ENCODE measurements at places on chromosomes 13 and 19.
A peak's percentile ranks its signal among the peaks of the same experiment; 100 is the strongest.

DNA sequence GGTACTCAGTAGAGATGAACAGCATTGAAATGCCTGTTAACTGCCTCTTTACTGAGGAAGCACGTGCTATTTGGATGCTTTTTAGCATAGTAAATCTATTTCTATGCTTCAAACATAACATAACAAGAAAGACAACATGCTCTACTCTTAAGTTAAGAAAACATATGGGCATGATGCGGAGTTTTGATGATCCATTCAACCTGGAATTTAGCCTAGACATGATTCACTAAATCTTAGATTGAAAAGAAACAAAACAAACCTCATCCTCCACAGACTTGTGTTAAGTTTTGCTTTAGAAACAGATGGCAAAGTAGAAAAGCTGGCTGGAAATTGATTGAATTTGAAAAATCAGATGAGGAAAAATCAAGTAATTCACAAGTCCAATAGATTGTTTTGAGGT is 593.8 kb downstream of the OLFM4 start:
- DNase-seq: no peak

- peak; percentile 70 for DNase-seq
These were observed 12.1 kb downstream of the PIN1 start for GRCh38 chr19:9847087-9847671.

GRCh38 chr19:39030854-39031367 is 1.4 kb downstream of the FBXO27 start:
- no peak for DNase-seq

GRCh38 chr19:49594993-49595818 is 4.2 kb downstream of the PRR12 start:
- no peak for DNase-seq

- peak; percentile 42 for DNase-seq
These were observed 38.4 kb downstream of the BRD4 start for GRCh38 chr19:15293781-15294491.

DNA sequence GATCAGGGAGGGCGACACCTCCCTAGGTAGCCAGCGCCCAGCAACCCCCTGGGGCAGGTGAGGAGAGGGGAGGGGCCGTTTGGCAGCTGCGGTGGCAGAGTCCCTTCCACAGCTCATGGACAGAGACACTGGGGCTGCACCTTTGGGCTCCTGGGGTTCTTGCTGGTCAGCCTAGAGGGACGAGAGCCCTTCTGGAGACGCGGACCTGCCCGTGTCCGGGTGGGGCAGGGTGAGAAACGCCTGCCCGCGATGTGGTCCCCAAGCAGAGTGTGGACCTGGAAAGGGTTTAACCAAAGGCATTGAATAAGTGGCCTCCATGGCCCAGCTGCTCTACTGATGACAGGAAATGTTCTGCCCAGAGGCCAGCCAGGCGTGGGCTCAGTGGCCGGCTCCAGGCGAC is 38.3 kb downstream of the ADPRHL1 start:
- DNase-seq: no peak

DNA sequence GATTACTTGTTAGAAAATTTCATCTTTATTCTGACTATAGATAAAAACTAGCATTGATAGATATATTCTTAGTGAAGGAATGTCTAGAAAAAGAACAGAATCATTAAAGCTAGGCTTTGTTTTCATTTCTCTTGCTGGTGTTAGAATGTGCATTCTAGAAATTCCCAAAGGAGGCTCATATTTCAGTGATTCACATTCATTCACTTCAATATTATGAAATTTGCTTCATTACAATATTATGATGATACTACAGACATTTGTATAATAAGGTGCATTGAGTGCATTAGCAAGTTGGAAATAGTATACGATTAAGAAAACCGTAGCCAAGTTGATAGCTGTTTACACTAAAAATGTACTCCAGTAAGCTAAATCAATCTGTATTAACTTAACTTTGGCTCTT is 70.7 kb upstream of the MYCBP2 start:
- DNase-seq: no peak

DNA sequence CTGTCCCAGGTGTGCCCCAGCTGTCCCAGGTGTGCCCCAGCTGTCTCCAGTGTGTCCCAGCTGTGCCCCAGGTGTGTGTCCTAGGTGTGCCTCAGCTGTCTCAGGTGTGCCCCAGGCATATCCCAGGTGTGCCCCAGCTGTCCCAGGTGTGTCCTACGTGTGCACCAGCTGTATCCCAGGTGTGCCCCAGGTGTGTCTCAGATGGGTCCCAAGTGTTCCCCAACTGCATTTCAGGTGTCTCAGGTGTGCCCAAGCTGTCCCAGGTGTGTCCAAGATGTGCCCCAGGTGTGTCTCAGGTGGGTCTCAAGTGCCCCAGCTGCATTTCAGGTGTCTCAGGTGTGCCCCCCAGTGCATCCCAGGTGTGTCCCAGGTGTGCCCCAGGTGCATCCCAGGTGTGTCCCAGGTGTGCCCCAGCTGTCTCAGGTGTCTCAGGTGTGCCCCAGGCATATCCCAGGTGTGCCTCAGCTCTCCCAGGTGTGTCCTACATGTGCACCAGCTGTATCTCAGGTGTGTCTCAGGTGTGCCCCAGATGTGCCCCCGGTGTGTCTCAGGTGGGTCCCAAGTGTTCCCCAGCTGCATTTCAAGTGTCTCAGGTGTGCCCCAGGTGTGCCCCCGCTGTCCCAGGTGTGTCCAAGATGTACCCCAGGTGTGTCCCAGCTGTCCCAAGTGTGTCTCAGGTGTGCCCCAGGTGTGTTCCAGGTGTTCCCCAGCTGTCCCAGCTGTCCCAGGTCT is 1.3 kb upstream of the GRK1 start:
- DNase-seq: no peak

DNA sequence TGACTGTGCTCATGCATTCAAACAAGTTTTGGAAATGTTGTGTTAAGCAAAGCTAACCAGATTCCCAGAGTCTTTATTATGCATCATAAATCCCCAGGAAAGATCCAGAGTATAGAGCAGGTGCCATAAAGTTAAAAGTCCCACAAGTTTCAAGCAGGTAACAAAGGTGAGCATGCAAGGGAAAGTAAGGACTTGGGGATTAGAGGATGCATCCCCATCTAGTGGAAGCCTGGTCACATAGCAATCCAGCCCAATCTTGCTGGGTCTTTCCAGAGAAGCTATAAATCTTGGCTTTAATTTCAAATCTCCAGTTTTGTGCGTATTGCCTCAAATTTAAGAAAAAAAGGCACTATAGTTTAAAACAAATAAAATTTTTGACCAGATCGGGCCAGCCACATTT is 72.7 kb downstream of the ZNF254 start:
- no peak for DNase-seq

GRCh38 chr13:38656699-38657098 is 30.2 kb upstream of the FREM2 start:
- DNase-seq: no peak

DNA sequence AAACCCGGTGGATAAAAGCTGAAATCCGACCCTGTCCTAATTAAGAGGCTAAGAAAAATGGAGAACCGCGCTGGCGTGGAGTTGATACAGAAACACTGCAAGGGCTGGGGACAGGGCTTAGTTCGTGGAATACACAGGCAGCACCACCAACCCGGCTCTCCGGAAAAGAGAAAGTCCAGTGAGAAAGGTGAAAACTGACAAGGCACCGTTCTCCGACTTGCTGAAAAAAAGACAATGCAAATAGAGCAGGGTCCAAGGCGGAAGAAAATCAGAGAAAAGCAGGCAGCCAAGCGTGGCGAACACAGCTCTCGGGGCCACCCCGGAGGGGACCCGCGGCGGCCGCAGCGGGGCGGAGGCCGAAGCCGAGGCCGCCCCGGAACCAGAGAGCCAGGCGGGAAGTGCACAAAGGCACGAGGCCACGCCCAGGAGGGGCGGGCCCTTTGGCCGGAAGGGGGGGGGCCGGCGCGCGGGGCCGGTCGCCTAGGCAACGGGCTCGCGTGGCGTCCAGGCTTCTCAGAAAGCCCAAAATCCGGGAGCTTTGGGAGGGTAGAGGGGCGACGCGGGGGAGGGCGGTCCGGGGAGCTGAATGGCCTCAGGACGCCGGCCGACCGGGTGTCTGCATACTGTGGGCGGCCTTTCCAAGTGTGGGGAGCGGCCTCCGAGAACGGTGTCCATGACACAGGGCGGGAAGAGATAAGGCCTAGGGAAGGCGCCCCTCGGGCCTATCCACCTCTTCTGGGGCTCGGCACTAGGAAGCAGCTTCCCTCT is 1.2 kb upstream of the ING1 start:
- peak; percentile 71 for DNase-seq

DNA sequence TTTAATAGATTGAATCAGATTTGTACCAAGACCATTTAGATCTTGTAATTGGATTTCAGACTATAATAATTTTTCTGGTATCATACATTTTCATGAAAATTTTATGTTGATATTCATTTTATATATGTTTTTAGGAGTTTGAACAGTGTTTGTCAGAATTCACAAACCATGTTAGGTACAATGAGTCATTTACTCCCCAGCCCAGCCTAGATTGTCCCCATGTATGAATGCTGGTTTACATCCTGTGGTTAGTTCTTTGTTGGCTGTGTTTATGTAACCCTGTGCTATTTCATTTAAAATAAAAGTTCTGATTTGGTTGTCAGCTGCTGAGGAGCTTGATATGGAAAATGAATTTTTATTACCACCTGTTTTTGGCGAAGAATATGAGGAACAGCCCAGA is 96.7 kb downstream of the GJA3 start:
- no peak for DNase-seq

- DNase-seq: no peak
These were observed 45.6 kb downstream of the ANKRD10 start for GRCh38 chr13:110869231-110869804.

DNA sequence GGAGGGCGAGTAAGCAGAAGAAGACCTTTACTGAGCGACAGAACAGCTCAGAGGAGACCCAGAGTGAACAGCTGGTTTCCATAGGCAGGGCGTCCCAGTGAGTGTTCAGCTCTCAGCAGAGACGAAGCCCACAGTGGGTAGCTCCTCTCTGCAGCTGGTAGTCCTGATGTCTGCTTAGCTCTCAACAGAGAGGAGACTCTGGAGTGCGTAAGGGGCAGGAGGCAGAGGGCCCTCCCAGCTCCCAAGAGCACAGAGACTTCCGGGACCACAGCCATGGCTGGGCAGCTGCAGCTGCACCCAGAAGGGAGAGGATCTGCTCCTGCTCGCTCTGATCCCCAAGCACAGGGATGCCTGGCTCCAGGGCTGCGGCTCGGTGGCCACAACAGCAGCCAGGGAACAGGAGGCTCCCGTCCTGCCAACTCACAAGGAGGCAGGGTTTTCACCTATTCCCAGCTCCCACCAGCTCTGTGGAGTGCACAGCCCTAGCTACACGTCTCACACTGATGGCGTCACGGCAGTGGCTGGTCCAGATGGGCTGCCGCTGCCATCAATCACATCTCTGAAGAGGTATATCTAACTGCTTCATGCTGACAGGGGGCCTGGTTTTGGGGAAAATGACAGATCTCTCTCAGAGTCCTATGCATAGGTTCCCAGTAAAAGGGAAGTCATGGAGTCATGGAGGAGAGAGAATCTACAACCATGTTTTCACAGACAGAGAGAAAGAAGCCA is 2660.1 kb upstream of the PCDH20 start:
- DNase-seq: no peak

GRCh38 chr19:13164343-13165161 is 14.3 kb downstream of the IER2 start:
- no peak for DNase-seq

GRCh38 chr19:2003874-2004273 is 11.6 kb downstream of the BTBD2 start:
- no peak for DNase-seq

- DNase-seq: no peak
These were observed 32.2 kb downstream of the TMEM255B start for GRCh38 chr13:113791226-113791625.

- DNase-seq: no peak
These were observed 17.9 kb downstream of the PPP1R37 start for GRCh38 chr19:45110851-45111266.

DNA sequence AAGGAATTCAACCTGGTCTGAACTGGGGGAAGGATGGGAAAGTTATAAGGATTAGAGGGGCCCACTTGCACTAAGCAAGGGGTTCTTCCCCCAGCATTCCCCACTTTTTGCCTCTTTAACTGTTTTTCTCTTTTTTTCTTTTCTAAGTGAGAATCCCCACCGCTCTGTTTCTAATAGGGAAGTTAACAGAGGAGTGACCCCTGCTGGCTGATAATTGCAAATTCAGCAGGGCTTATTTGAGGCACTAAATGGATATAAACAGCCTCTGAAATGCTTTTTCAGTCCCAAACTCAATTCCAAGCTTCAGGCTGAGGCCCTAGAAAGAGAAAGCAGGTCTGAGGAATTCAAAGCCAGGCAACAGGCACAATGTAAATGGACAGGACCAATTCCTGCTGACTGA is 38.2 kb upstream of the CEACAM21 start:
- no peak for DNase-seq

GRCh38 chr13:30572859-30573275 is 44.9 kb upstream of the USPL1 start:
- no peak for DNase-seq

- DNase-seq: no peak
These were observed 1.5 kb upstream of the ZNF347 start for GRCh38 chr19:53160350-53160749.

GRCh38 chr19:30799865-30800755 is 427.9 kb downstream of the ZNF536 start:
- DNase-seq: no peak

DNA sequence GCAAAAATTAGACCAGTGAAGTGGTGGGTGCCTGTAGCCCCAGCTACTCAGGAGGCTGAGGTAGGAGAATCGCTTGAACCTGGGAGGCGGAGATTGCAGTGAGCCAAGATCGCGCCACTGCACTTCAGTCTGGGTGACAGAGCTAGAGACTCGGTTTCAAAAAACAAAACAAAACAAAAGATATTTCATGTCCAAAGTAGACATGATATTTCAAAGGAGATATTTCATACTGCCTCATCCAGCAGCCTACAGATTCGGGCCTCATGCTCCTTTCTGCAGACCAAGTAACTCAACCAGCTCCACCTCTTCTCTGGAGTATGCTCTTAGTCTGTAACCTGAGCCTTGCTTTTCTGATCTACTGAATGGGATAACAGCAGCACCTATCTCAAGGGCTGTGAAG is 15.0 kb downstream of the ZC3H4 start:
- no peak for DNase-seq

DNA sequence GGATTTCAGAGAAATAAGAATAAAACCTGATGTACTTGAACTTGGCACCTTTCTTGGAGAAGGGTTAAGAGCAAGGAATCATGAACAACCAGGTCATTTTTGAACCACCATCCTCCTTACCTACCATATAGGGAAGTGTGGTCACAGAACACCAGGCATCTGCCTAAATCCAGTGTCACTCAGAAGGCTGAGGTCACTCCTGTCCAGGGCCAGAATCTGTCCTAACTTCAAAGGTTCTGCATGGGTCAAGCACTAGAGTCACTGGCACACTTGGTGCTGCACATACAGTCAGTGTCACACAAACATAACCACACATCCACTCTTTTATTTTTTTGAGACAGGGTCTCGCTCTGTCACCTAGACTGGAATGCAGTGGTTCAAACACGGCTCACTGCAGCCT is 1.6 kb downstream of the ZNF565 start:
- DNase-seq: no peak

GRCh38 chr13:95267662-95268342 is 33.4 kb downstream of the ABCC4 start:
- DNase-seq: peak; percentile 98

DNA sequence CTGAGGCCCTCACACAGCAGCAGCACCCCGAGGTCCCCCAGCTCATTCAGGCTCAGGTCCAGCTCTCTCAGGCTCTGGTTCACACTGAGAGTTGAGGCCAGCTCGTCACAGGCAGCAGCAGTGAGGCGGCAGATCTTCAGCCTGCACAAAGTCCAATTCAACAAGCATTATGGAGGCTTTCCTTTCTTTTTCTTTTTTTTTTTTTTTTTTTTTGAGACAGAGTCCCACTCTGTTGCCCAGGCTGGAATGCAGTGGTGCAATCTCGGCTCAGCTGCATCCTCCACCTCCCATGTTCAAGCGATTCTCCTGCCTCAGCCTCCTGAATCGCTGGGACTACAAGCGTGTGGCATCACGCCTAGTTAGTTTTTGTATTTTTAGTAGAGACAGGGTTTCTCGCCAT is 22.9 kb downstream of the NLRP12 start:
- no peak for DNase-seq
